ENCODE measurements at places on chromosomes 5 and 9.

- no peak for DNase-seq
These were observed 19.6 kb downstream of the TMEM38B start for GRCh38 chr9:105714020-105714331.

DNA sequence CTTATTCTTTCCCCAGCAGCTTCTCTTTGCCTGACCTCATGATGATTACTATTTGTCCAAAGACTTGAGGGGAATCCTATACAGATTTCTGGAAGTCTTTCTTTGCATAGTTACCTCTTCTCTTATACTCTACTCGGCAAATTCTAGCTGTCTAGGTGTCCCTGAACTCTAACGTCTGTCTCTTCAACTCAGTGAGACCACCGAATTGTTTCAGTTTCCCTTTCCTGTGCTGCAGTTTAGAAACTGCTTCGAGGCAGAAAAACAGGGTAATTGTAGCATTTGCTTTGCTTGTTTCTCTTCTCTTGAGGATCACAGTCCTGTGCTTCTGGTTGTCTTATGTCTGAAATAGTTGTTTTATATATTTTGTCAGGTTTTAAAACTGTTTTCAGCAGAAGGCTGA is 14.8 kb downstream of the LVRN start:
- DNase-seq, result no peak

- DNase-seq, result no peak
These were observed 68.6 kb upstream of the DPYSL3 start for GRCh38 chr5:147578228-147579024.

GRCh38 chr5:30846171-30846570 is 347.3 kb upstream of the CDH6 start:
- no peak for DNase-seq

GRCh38 chr9:99635032-99635431 is 186.7 kb upstream of the NR4A3 start:
- DNase-seq, result no peak

GRCh38 chr5:29588236-29588635 is 1605.2 kb upstream of the CDH6 start:
- no peak for DNase-seq

- no peak for DNase-seq
These were observed 141.1 kb upstream of the SMIM23 start for GRCh38 chr5:171644536-171644935.

- no peak for DNase-seq
These were observed 138.7 kb downstream of the YTHDC2 start for GRCh38 chr5:113652161-113652560.

Data from right cardiac atrium (tissue), 5 donors.